ENCODE measurements at places on chromosomes 6 and 20.

- DNase-seq, result no peak
- no peaks in the 10 kb centered on the region for H3K4me1 ChIP-seq
- H3K27ac ChIP-seq, result no peak overlapping the region
- H3K4me3 ChIP-seq, result no peak overlapping the region
- H3K27me3 ChIP-seq, result no peaks in the 10 kb centered on the region
- no peaks in the 10 kb centered on the region for H3K36me3 ChIP-seq
Observed at GRCh38 chr20:61760321-61760720, 305.4 kb downstream of the TAF4 start.

GRCh38 chr6:108798670-108799353 is 49.4 kb upstream of the ARMC2 start:
- no peaks in the 10 kb centered on the region for H3K36me3 ChIP-seq
- no peak overlapping the region for H3K4me3 ChIP-seq
- H3K27ac ChIP-seq, result no peak overlapping the region
- H3K4me1 ChIP-seq, result no peaks in the 10 kb centered on the region
- no peaks in the 10 kb centered on the region for H3K27me3 ChIP-seq

GRCh38 chr6:51049983-51050877 is 231.6 kb downstream of the TFAP2B start:
- no peak overlapping the region for H3K27ac ChIP-seq
- H3K36me3 ChIP-seq, result no peaks in the 10 kb centered on the region
- DNase-seq, result no peak

DNA sequence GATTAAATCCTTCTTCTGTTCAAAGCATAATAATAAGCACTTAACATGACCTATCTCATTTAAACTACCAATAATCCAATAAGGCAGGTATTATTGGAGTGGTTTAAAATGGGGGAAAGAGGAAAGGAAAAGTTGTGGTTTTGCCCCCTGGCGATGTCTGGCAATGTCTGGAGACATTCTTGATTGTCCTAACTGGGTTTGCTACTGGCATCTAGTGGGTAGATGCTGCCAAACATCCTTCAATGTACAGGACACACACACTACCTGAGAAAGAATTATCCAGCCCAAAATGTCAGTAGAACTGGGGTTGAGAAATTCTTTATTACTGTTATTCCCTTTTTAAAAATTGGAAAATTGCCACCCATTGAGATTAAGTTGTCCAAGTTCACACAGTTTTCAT is 25.2 kb upstream of the SRSF6 start:
- no peak overlapping the region for H3K27ac ChIP-seq
- H3K4me1 ChIP-seq, result no peaks in the 10 kb centered on the region
- no peaks in the 10 kb centered on the region for H3K36me3 ChIP-seq
- no peak for DNase-seq
- H3K27me3 ChIP-seq, result no peaks in the 10 kb centered on the region
- H3K4me3 ChIP-seq, result no peak overlapping the region

GRCh38 chr20:48970681-48971365 is 49.3 kb downstream of the ARFGEF2 start:
- peaks cover 56% of the 10 kb centered on the region for H3K36me3 ChIP-seq
- H3K4me1 ChIP-seq, result no peaks in the 10 kb centered on the region
- no peak overlapping the region for H3K4me3 ChIP-seq
- no peaks in the 10 kb centered on the region for H3K27me3 ChIP-seq
- no peak overlapping the region for H3K27ac ChIP-seq
- DNase-seq, result no peak

DNA sequence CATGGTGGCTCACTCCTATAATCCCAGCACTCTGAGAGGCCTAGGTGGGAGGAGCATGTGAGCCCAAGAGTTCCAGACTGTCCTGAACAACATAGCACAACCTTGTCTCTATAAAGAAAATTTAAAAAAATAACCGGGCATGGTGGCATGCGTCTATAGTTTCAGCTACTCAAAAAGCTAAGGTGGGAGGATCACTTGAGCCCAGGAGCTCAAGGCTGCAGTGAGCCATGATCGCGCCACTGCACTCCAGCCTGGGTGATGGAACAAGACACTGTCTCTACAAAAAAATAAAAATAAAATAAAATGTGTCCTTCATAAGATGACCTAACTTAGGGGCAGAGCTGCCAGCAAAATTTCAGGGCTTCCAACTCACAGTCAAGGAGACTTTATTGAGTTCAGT is 12.6 kb downstream of the ID4 start:
- H3K27ac ChIP-seq, result peak overlapping the region; percentile 89
- H3K4me3 ChIP-seq, result no peak overlapping the region
- peak; percentile 69 for DNase-seq
- H3K27me3 ChIP-seq, result no peaks in the 10 kb centered on the region

DNA sequence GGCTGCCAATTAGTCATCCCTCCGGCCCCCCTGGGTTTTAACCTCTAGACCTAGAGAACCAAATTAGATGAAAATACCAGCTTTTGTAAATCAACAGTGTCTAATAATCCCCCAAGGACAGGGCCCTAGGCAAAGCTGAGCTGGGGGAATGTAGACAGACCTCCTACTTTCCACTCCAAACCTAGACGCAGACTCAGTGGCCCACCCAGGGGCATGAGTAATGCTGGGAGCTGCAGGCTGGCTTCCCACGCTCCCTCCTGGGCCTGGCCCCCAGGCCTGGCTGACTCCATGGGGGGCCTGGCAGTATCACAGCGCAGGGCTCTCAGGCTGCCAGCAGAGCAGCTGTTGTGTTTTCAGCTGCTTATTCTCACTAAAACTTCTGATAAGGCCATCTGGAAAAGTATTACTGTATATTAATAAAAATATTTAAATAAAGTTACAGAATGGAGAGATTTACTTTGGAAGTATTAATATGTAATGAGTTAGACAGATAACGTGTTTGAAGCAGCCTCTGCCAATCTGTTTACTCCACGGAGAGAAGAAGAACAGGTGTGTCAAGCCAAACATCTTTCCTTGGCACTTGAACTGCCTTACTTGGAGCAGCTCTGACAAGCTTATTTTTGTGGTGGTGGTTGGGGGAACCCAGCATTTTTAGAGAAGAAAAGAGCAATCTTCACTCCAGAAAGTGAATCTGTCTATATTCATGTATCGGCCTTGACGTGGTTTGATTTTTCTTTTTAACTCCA is 144.0 kb upstream of the AGPAT4 start:
- DNase-seq, result no peak
- H3K27me3 ChIP-seq, result no peaks in the 10 kb centered on the region
- no peaks in the 10 kb centered on the region for H3K4me1 ChIP-seq
- no peaks in the 10 kb centered on the region for H3K36me3 ChIP-seq

DNA sequence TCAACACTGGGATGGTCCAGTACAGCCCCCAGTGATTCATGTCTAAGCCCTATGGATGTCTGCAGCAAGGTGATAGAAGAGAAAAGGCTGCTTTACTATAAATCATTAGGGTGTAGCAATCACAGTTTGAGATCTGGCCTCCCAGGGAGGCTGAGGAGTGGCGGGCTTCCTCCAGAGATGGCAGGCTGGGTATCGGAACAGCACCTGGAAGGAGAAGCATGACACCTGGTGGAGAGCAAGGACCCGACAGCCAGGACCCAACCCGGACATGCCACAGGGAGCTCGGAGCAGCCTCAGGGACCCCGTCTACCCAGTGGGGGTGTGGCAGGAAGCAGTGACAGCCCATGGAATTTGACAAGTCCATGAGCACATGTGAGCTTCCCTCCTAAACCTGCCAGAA is 114.8 kb upstream of the CD93 start:
- H3K27ac ChIP-seq, result no peak overlapping the region
- no peak for DNase-seq
- H3K36me3 ChIP-seq, result no peaks in the 10 kb centered on the region
- H3K27me3 ChIP-seq, result no peaks in the 10 kb centered on the region
- no peak overlapping the region for H3K4me3 ChIP-seq

- no peaks in the 10 kb centered on the region for H3K27me3 ChIP-seq
- peak overlapping the region; percentile 90 for H3K27ac ChIP-seq
- H3K36me3 ChIP-seq, result no peaks in the 10 kb centered on the region
- DNase-seq, result no peak
- H3K4me1 ChIP-seq, result peaks cover 20% of the 10 kb centered on the region
Observed at GRCh38 chr6:6931071-6932025, 176.4 kb upstream of the RREB1 start.

DNA sequence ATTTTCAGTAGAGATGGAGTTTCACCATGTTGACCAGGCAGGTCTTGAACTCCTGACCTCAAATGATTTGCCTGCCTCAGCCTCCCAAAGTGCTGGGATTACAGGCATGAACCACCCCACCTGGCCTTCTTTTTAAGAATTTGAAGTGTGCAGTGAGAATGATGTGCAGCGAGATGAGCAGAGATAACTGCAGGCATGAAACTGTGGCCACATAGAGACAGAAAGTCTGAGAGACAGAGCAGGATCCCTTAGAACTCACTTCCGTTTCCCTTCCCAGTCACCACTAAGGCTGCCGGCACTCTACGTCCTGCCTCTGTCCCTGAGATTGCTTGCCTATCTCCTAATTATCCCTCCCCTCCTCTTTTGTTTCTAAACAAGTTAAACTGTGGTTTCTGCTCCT is 27.2 kb downstream of the IL22RA2 start:
- H3K27me3 ChIP-seq, result no peaks in the 10 kb centered on the region
- no peak for DNase-seq
- H3K4me3 ChIP-seq, result no peak overlapping the region
- H3K4me1 ChIP-seq, result no peaks in the 10 kb centered on the region

DNA sequence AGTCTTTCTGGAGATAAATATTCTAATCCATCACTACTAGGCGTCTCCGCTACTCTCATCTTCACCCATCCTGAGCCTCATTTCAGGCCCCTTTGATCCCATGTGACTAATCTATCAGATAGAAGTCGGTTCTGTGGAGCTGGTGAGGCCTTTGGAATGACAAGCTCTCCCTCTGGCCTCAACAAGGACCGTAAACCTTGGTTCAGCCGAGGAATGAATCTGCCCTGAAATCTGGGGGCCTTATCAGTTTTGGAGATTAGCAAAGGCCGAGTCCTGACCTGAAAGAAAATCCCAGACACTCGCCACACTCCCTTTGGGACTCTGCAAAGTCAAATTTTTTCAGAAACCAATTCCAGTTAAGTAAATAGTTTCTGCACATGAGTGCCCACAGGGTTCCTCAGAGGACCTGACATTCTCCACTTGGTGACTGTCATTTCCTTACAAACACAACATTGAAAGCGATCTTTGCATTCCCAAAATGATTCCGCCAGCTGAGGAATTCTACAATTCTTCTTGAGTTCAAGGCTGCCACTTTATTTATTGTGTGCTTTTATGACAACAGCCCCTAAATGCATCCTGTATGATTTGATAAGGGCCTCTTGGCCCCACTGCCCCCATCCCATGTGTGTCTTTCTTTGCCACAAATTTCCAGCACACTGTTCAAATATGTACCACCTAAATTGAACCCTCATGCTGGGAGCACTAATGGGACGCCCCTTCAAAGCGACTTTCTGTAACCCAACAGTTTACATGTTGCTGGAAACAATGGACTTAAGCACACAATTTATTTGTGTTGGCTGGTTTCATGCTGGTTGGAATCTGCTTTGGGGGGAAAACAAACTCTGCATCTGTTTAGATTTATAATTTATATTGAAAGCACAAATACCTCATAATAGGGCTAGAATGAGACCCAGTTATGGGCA is 10.0 kb upstream of the RIPOR3 start:
- H3K27ac ChIP-seq, result peak overlapping the region; percentile 64
- peaks cover 11% of the 10 kb centered on the region for H3K4me1 ChIP-seq
- peak; percentile 50 for DNase-seq
- H3K4me3 ChIP-seq, result no peak overlapping the region
- no peaks in the 10 kb centered on the region for H3K27me3 ChIP-seq

- no peaks in the 10 kb centered on the region for H3K36me3 ChIP-seq
- DNase-seq, result no peak
- peak overlapping the region; percentile 95 for H3K27ac ChIP-seq
- no peak overlapping the region for H3K4me3 ChIP-seq
- peaks cover 56% of the 10 kb centered on the region for H3K4me1 ChIP-seq
Observed at GRCh38 chr20:49185071-49185761, 2.9 kb downstream of the STAU1 start.

DNA sequence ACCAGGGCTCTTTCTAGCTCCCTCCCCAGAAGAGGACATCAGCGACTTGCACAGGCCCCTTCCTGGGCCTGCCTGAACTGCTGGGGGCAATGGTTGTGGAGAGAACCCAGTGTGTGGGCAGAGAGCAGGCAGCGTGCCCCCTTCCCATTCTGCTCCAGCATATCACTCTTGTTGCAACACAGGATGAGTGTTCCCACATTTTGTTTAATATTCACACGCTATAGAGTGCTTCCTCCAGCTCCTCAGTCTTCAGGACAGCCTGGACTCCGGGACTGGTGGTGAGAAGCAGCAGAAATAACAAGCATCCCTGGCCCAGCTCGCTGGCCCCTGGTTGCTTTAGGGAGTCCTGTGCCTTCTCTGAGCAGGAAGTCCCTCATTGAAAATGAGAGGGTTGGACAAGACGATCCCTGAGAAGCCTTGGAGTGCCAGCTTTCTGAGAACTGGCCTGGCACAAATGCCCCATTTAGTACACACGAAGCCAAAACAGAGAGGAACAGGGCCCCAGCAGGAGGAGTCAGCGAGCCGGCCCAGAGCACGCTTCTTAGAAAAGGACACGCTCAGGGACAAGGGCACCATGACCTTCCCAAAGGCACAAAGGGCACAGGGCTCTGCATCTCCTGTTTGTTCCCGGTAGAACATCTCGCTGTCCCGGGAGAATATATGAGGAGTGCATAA is 84.2 kb upstream of the FOXC1 start:
- H3K4me1 ChIP-seq, result no peaks in the 10 kb centered on the region
- H3K27ac ChIP-seq, result no peak overlapping the region
- no peak overlapping the region for H3K4me3 ChIP-seq
- H3K27me3 ChIP-seq, result no peaks in the 10 kb centered on the region

- peak; percentile 70 for DNase-seq
- H3K27me3 ChIP-seq, result no peaks in the 10 kb centered on the region
- H3K36me3 ChIP-seq, result no peaks in the 10 kb centered on the region
- H3K4me3 ChIP-seq, result no peak overlapping the region
Observed at GRCh38 chr6:106799031-106799894, 169.9 kb downstream of the QRSL1 start.

DNA sequence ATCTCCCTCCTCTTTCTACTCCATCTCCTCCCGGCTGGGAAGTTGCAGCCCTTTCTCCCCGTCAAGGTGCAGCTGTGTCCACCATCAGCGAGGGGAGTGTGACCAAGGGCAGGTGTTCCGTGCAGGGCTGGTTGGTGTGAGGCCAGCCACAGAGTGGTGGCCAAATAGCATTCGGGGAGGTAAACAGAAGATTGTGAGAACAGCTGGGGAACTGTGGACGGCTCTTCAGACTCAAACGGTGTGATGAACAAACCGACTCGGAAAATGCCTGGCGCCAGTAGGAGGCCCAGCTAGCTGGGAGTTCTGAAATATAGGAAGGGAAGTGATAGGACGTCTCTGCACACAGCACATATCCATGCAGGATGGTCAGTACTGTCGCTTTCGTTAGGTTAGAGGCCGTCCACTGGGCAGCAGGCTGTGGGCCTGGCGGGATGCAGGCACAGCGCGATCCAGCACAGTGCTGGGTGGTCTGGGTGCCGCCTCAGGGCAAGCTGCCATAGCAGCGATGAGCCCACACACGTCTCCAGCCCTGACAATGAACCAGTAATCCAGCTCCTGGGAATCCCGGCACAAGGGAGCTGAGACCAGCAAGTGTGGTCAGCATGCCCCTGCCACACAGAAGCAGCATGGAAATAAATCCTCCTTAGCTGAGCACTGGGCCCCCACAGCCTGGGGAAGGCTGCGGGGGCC is 258.1 kb downstream of the TAF4 start:
- no peaks in the 10 kb centered on the region for H3K27me3 ChIP-seq
- no peak overlapping the region for H3K27ac ChIP-seq
- no peak for DNase-seq
- H3K4me3 ChIP-seq, result no peak overlapping the region

GRCh38 chr20:9723501-9724202 is 115.2 kb downstream of the PAK5 start:
- DNase-seq, result no peak
- no peaks in the 10 kb centered on the region for H3K36me3 ChIP-seq
- no peak overlapping the region for H3K27ac ChIP-seq
- H3K27me3 ChIP-seq, result no peaks in the 10 kb centered on the region
- H3K4me1 ChIP-seq, result no peaks in the 10 kb centered on the region

GRCh38 chr20:35009665-35010328 is 54.1 kb downstream of the MYH7B start:
- no peak overlapping the region for H3K4me3 ChIP-seq
- H3K27me3 ChIP-seq, result no peaks in the 10 kb centered on the region
- no peak overlapping the region for H3K27ac ChIP-seq

Measured in thyroid gland (tissue), 4 donors.